GM12878 (cell line): ENCODE measurements at places on chromosomes 1 and 21.

DNA sequence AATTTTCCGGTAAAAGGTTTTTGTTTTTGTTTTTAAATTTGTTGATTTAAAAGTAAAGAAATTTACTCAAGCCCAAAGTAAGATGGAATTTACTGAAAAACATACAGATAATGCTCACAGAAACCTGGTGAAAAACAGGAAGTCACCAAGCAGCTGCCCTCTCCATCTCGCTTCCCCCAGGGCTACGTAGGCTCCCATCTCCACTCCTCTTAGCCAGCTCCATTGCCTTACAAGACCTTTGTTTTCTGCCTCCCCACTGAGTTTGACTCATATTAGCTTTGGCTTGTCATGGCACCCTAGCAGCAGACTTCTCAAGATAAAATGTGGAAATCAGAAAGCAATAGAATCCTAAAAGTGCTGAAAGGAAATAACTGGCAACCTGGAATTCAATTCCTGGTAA is 57.9 kb downstream of the PHTF1 start:
- DNase-seq, result no peak

DNA sequence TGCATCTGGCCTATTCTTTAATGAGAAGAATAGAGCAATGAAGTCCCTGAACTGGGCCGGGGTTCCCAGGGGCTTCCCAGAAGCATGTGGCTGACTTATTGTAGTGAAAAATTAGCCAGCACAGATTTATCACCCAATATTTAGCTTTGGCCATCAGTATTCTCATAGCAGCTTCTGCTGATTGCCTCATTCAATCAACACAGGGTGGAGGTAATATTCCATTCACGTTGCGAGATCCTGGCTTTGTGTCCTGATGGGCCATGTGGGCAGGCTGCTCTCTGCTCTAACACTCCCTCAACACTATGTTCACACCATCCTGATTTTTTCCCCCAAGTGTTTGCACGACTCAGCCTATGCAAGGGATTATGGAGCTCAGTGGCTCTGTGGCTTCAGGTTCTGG is 21.5 kb upstream of the LAMTOR5 start:
- no peak for DNase-seq

DNA sequence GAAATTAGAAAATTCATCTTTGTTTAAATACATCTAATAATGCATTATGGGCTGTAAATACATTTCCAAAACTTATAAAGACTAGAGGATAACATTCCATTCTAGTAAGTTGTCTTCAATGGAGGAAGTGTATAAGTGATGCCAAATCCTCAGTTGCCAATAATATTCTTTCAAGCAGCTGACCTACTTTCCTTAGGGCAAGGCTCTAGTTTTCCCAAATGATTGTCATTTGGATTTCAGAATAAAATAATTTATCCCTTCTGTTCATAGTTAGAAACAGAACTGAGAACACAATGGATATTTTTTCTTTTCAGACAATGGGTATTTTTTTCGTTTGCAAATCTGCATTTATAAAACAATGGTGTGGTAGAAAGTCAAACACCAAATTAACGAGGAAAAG is 354.9 kb upstream of the ADAMTS5 start:
- no peak for DNase-seq

- DNase-seq, result no peak
Observed at GRCh38 chr1:18814425-18814824, 45.0 kb downstream of the TAS1R2 start.

DNA sequence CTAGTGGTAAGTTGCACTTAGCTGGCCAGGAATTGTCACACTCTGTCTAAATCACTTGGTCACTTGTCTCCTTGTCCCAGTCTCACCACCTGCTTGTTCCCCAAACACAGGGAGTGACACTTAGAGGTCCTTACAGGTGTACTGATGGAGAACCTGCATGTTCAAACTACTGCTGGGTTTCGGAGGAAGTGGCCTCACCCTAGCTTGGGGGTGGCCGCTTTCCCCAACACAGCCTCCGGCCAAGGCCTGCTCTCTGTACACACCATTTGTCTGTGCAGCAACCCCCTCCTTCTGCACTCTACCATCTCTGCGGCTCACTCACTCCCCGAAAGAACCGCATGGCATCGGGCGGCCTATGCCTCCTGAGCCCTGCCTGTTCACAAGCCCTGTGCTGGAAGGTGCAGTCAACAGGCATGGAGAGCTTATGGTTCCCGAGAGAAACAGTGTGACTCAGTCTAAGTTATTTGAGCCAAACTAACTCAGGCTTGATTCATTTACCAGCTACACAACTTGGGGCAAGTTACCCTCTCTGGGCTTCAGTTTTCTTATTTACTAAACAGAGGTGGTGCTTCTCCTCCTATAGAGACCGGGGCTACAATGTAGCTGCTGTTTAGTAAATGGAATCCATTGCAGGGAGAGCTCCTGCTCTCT is 10.5 kb upstream of the SPRR4 start:
- DNase-seq, result no peak

GRCh38 chr1:97501628-97502027 is 419.2 kb downstream of the DPYD start:
- no peak for DNase-seq

- DNase-seq, result no peak
Observed at GRCh38 chr1:233470741-233471499, 143.0 kb upstream of the KCNK1 start.

DNA sequence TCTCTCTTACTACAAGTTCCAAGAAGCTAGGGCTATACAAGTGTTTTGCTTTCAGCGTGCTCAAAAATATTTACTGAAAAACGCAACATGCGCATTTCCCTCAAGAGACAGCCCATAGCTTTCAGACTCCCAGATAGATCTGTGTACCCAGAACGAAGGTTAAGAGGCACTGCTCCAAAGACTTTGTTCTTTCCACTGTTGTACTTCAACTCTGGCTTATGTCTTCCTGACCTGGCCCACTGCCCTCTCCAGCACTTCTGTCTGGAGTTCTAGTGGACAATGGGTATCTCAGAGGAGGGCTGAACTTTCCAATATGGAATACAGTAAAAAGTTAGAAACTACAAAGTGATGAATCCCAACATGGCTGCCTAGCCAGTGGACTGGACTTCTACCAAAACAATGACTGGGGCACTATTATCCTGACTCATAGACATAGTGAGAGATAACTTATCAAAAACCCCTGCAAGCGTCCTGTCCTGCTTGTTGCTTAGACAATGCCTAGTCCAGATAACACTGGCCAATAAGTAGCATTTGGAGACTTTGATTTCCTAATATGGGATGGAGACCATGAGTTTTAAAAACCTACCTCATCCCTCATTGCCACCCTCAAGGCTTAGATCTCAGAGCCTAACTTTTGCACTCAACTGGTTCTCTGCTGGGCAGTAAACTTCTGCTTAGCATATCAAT is 8.8 kb upstream of the ADAR start:
- no peak for DNase-seq

GRCh38 chr1:21184276-21184675 is 7.6 kb upstream of the EIF4G3 start:
- no peak for DNase-seq

DNA sequence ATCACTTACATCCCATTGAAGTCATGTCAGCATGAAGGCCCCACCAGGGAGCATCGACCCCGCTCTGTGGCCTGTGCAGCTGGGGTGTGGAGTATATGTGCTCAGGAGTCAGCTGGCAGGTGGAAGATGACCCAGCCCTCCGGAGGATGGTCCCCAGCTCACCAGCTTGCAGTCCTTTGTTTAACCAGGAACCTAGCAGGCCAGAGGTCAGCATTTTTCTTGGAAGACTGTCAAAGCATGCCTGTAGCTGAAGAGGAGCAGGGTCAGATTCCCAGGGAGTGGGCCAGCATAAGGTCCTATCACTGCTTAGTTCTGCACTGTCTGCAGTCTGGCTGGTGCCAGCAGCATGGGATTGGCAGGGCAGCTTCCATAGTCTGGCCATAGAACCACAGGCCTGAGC is 12.7 kb downstream of the NFASC start:
- DNase-seq, result no peak

DNA sequence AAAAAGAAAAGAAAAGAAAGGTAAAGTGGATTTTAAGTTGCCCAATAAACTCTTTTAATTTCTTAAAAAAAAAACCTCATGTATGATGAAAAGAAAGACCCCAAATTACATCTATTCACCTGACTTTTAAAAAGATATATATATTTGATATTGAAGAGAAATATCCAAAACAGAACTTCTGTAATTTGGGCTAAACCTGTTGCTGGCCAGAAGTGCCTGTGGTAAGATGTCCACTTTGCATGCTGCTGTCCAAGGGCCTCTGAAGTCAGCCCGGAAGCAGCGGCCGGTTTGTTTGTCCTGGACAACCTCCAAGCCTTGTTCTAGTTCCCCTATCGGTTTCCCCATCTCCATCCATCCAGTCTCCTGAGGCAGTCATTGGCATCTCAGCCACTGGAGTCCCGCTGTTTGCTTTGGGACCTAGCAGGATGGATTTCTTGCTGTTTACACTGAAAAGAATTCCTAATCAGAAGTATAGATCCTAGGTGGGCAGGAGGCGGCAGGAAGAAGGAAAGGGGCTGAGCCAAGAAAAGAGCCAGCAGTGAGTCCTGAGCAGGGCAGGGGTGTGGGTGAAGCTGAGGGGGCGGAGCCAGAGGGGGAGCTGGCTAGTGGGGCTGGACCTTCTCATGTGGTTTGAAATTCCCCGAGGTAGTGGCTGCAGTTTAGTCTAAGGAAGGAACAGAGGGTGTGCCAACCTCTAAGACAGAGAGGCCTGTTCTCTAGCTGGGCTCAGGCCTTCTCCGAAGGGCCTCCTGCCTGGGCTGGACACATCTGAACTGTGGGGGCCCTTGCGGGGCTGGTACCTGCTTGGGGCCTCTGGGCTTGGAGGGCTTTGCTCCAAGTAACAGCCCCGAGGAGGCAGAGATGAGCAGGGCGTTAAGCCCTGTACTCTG is 3.3 kb downstream of the NCMAP start:
- DNase-seq, result no peak

- DNase-seq, result no peak
Observed at GRCh38 chr21:39088031-39088370, 95.2 kb downstream of the PSMG1 start.

GRCh38 chr1:200231787-200232231 is 178.0 kb downstream of the ZNF281 start:
- no peak for DNase-seq

DNA sequence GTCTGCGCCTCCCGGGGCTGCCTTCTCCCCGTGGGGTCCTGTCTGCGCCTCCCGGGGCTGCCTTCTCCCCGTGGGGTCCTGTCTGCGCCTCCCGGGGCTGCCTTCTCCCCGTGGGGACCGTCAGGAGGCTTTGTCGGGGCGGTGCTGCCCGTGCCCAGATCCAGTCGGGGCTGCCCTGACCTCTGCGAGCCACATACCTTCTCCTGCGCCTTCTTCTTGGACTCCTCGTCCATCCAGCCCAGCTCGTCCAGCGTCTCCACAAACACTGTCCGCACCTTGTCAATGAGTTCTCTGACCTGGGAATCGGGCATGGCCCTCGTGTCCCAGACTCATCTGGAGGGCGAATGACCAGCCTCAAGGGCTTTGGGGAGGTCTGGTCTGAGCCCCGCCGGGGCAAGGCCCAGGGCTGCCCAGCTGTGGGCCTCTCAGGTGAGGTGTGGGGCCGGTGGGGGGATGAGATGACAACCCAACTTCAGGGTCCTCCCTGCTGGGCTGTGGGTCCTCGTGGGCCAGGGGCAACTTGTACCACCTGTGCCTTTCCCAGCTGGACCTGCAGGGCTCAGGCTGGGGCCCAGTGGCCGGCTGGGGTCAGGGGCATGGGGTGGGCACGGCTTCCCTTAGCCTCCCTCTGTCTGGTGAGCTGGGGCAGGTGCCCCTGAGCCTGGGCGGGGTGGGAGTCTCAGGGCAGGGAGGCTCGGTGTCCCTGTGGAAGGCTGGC is 9.4 kb downstream of the PRXL2B start:
- no peak for DNase-seq

GRCh38 chr1:29812408-29813135 is 576.2 kb downstream of the PTPRU start:
- no peak for DNase-seq

DNA sequence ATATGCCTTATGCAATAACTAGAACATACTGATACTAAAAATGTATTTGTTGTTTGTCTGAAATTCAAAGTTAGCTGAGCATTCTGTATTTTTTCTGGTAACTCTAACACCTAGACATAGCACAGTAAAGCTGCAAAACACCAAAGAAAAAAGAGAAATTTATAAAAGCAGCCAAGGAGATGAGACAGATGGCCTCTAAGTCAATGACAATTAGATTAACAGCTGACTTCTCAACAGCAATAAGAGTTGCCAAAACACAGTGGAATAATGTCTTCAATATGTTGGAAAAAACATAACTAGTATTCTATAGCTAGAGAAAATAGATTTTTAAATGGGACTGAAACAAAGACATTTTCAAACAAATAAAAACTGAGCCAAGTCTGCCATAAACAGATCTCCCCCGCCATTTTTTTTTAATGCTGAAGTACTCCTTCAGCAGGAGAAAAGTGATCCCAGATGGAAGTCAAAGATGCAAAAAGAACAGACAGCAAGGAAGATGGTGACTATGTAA is 81.3 kb downstream of the SYF2 start:
- no peak for DNase-seq

DNA sequence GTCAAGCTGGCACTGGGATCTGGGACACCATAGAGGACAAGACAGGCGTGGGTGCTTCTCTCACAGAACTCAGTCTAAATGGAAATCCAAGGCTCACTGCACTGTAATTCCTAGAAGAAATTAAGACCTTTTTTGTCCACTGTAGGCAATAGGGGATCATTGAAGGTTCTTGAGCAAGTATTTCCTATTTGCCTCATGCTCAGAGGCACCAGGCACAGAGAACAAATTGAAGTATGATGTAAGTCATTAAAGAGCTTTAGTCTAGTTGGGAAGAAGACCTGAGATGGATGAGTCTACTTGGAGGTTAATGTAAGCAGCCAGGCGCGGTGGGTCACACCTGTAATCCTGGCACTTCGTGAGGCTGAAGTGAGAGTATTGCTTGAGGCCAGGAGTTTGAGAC is 34.6 kb downstream of the EIF2D start:
- no peak for DNase-seq

DNA sequence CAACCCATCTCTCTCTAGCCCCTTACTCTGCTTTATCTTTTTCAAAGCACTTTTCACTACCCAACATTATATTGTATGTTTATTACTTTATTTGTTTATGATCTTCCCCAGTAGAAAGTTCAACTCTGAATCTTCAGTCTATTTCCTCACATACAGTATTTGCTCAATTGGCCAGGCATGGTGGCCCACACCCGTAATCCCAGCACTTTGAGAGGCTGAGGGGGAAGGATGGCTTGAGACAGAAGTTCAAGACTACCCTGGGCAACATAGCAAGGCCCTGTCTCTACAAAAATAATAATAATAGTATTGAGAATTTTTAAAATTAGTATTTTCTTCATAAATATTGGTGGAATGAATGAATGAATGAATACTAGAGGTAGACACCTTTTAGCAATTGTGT is 1.2 kb downstream of the STPG1 start:
- DNase-seq, result no peak
